Activated CD4-positive, alpha-beta T cell treated with anti-CD3 and anti-CD28 coated beads, Interleukin-2, Interleukin-6, amounts not matched to agents 100 ng/mL and 50 ng/mL, durations not matched to agents 16 hours and 8 hours (primary cell): ENCODE measurements at places on chromosomes 7 and 10.

DNA sequence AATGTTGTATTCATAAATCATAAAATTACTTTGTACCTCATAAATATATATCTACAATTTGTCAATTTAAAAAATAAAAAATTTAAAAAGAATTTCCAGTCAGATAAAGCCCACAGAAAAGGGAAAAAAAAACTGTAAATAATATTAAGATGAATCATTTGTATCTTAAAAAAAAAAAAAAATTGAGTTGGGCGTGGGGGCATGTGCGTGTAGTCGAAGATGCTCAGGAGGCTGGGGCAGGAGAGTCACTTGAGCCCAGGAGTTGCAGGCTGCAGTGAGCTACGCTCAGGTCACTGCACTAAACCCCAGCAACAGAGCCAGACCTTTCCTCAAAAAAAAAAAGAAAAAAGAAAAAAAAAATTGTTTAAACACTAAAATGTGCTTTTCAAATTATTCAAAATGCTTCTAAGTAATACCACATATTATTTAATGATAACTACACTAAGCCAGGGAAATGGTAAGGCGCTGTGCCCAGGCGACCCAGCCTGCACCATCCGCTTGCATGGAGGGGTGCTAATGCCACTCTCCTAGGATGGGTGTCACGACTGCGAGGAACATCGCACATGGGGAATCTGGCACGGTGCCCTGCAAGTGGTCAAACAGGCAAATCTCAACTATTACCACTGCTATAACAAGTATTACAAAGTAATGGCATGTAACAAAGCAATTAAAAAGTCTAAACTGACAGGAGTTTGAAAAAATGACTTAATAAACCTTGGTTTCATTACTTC lies 15.4 kb downstream of the GLUD1 start:
- DNase-seq = no peak

GRCh38 chr7:17392846-17393245 lies 94.4 kb downstream of the AHR start:
- no peak for DNase-seq

- DNase-seq = no peak
Observed at GRCh38 chr10:94623572-94623971, 60.0 kb upstream of the CYP2C18 start.

GRCh38 chr10:109968953-109969759 lies 38.6 kb upstream of the ADD3 start:
- DNase-seq = no peak

GRCh38 chr10:124019886-124020797 lies 73.3 kb downstream of the CHST15 start:
- DNase-seq = no peak
